CD4-positive, alpha-beta T cell treated with Interferon gamma for 1 hour (primary cell): ENCODE measurements at places on chromosomes 1 and 21.

DNA sequence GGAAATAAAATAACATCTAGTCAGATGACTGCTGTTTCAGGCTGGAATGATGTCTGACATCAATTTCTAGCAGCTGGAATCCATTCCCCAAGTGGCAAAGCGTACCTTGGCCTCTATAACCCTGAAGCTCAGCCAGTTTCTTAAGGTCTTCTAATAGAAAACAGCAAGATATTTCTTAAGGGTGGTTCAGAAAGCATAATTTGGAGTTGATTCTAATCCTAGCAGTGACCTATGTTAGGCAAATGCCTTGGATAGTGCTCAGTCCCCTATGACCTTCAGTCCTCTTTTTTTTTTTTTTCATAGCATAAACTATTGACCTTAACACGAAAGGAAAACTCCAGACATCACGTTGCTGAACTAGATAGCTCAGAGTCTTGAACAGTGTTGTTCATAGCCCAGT, 56.5 kb downstream of the LAMC2 start:
- DNase-seq, result no peak

GRCh38 chr1:25030674-25031589, 100.9 kb upstream of the RUNX3 start:
- peak; percentile 75 for DNase-seq

DNA sequence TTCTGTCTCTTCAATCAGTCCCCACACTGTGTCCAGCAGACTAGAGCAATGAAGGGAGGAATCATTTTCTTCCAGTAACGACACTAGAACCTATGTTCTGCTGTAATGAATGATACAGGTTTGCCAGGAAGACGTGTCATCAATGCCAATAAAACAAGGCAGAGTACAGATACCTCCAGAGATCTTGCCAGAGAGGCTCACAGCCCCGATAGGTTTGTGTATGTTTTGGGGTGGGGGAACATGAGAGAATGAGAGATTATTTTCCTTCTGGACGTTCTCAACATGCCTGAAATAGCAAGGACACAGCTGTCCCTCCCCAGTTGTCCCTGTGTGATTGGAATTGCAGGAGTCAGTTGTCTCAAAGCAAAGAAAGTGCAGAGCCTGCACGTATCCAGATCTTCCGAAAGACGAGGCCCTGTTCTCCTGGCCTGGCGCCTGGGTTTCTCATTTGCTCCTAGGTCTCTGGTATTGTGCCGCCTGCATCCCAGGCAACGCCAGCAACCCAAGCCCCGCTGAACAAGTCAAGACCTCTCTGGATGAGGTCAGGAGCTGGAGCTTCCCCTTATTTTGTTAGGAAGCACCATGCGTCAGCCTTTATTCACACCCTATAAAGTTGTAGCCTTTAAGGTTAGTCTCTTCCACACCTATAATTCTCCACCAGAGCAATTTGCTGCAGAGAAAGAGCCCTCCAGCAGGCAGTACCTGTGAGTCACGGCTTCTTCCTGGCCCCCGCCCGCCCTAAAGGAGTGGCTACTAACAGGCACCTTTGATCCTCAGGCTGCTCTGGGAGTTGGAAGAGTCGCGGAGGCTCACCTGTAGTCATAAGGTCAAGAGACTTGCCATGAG, 130.5 kb downstream of the TOMM20 start:
- no peak for DNase-seq

GRCh38 chr21:10463156-10463555, 58.2 kb upstream of the TPTE start:
- DNase-seq, result no peak

GRCh38 chr1:153515504-153516394, 20.0 kb downstream of the S100A6 start:
- DNase-seq, result no peak

GRCh38 chr1:202283379-202283844, 58.3 kb downstream of the UBE2T start:
- no peak for DNase-seq

DNA sequence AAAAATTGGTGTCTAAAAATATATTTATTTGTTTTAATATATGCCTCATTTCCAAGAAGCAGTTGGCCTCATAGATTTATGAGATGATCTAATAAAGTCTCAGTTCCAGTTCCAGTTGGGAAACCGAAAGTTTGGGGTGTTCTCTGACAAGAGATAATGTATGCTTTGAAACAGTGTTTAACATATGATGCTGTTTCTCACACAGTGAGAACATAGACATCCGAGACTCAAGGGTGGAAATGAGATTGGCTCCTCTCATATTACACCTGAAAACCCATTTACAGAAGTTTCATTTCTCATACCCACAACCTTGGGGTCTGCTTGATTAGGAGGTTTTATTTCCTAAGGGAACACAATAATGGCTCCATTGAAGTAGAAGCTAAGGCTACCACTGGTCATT, 200.6 kb upstream of the BEND5 start:
- DNase-seq, result no peak

GRCh38 chr1:101004061-101004460, 21.5 kb downstream of the DPH5 start:
- DNase-seq, result no peak

GRCh38 chr1:215040190-215040589, 42.3 kb upstream of the KCNK2 start:
- no peak for DNase-seq

DNA sequence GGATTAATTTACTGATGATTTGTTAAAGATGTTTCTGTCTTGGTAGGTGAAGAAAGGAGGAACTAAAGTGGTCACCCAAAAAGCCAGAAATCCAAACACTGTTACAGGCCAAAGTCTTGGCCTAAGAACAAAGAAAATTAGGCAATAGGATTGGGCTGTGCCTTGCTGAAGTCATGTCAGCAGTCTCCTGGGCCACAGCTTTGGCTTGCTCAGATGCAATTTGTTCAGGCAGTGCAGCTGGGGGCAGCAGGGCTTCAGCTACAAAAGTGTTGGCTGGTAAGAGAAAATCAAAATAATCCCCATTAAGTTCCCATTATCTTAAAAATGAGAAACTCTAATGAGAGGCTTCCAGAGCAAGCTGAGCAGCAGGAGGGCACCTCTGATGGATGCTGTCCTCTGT, 14.0 kb upstream of the RAP1A start:
- no peak for DNase-seq

DNA sequence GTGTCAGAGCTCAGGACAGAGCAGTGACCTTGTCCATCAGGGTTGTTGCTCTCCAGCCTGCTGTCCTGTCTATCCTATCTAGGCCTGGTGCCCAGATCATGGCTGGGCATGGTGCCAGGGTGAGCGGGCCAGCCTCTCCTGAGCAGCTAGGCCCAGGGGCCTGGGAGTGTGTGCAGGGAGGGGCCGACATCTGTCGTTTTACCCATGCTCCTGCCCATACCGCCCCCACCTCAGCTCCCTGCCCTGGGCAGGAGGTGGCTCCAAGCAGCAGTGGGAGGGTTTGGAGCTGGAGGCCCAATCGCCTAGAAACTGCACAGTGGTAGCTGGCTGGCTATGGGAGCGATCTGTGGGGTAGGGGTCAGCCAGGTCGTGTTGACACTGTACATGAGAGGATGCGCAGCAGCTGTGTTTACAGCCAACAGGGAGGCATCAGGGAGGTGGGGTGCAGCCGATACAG, 6.5 kb downstream of the INSRR start:
- DNase-seq, result no peak

- DNase-seq, result no peak
Measured at GRCh38 chr1:212302745-212303383, 17.7 kb downstream of the PPP2R5A start.

GRCh38 chr1:187549540-187549939, 720.8 kb downstream of the PLA2G4A start:
- no peak for DNase-seq

DNA sequence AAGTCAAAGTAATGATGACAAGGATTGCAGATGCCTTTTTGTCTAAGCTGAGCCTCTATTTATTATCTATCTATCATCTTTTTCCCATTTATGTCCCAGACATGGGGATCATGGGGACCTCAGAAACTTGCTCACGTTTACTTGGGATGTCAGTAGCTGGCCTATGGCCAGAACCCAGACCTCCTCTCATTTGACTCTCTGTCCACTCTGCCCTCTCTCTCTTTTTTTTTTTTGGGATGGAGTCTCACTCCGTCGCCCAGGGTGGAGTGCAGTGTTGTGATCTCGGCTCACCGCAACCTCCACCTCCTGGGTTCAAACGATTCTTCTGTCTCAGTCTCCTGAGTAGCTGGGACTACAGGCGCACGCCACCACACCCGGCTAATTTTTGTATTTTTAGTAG, 3.7 kb upstream of the ID3 start:
- no peak for DNase-seq

- DNase-seq, result no peak
Measured at GRCh38 chr1:77697441-77697840, 15.0 kb upstream of the ZZZ3 start.

GRCh38 chr1:6279066-6279465, 18.2 kb upstream of the GPR153 start:
- no peak for DNase-seq

GRCh38 chr1:41313661-41314131, 47.5 kb upstream of the FOXO6 start:
- no peak for DNase-seq

GRCh38 chr1:3530926-3531818, 76.7 kb downstream of the ARHGEF16 start:
- DNase-seq, result peak; percentile 77

- peak; percentile 14 for DNase-seq
Measured at GRCh38 chr21:36994501-36995158, 11.9 kb upstream of the RIPPLY3 start.

DNA sequence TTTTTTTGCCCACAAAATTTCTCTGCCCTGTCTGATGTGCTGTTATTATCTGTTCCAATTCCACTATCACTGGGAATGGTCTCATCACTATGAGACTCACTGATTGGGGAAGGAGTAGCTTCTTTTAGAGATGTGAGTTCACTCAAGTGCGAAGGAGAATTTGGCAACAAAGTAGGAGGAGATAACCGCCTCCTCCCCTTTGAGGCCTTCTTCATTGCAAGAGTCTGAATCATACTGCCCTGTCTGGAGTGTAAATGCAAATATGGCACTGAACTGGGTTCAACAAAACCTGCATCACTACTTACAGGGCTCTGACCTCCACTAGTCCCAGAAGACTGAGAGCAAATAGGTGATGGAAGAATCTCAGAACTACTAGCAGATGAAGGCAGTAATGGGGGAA, 83.4 kb downstream of the ASH1L start:
- DNase-seq, result no peak

GRCh38 chr1:231629132-231629531, 2.5 kb downstream of the DISC1 start:
- peak; percentile 7 for DNase-seq

DNA sequence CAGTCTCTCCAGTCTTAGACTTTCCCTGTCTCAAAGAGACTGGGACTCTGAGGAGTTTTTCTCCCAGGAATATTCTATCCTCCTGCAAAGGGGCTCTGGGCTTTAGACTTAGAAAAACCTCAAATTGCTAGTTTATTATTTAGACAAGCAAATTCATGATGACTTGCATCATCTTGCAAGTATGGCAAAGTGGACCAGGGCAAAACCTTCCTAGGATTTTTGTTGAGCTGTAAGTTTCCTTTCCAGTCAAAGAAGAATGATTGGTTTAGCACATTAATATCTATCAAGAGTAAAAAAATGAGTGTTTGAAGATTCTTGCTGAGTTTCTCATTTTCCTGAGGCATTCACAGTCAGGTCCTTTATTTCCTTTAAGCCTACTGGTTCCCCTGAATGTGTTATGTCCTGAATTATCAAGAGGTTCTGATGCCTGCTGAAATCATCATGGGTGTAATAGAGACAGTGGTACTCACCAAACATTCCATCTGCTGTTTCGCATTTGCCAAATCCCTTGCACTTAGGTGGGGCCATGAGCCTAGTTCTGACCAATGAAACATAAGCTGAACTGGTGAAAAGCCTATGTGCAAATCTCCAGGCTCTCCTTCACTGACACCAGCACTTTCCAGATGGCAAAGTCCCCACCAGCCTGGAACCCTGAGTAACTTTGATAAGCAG, 25.2 kb upstream of the SPAG17 start:
- DNase-seq, result no peak

DNA sequence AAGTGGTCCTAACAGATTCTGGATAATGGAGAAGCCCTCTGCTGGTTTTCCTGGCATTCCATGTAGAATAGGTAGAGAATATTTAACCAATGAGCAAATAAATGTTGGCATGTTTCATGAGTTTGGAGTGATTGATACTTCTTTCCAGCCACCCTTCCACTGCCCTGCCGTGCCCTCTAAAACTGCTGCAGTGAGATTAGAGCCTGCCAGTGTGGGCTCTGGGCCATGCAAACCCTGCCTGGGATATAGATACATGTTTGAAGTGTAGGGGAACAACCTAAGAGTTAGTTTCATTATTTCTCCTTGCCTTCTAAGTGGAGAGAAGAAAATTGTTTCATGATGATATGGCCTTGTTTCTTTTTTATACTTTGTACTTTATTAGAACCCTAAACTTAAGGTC, 10.4 kb downstream of the UBE2Q1 start:
- no peak for DNase-seq

GRCh38 chr1:79852004-79852403, 845.5 kb upstream of the ADGRL4 start:
- no peak for DNase-seq

- DNase-seq, result no peak
Measured at GRCh38 chr1:16241221-16241708, 4.3 kb upstream of the CPLANE2 start.

GRCh38 chr1:100795646-100795985, 76.1 kb downstream of the VCAM1 start:
- no peak for DNase-seq

- DNase-seq, result peak; percentile 70
Measured at GRCh38 chr1:19476450-19477190, 8.7 kb downstream of the CAPZB start.

DNA sequence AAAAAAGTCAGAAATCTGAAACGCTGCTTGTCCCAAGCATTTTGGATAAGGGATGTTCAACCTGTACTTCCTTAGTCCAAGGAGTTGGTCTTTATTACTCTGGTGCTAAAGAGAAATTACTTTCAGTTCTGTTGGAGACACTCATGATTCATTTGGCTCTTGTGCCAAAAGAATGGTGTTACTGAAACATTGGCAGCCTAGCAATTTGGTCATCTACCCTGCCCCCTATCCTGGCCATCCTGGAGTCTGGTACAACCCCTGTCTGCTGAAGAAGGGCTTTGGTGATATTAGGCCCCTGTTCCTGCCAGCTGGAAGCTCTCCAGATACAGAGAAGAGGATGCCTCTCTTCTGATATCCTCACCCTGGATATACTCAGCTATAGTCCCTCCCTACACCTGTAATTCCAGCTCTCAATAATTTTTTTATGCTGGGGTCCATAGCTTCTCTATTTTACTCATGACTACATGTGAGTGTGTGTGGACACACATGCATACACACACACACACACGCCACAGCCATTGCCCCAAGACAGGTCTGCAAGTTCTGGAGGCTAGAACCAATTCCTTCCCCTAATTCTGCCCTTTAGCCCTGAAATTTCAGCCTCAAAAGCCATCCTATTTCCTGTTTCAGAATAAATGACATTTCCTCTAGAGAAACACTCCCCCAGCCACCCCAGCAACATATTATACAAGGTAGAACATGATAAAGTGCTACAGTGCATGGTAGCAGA, 40.0 kb downstream of the LHX8 start:
- no peak for DNase-seq

- no peak for DNase-seq
Measured at GRCh38 chr21:38824124-38824822, 18.5 kb downstream of the ETS2 start.

- no peak for DNase-seq
Measured at GRCh38 chr1:229037806-229038405, 233.0 kb upstream of the RAB4A start.

- DNase-seq, result peak; percentile 43
Measured at GRCh38 chr21:38751379-38752050, 54.2 kb upstream of the ETS2 start.
